ENCODE measurements at places on chromosomes 5 and 9.

DNA sequence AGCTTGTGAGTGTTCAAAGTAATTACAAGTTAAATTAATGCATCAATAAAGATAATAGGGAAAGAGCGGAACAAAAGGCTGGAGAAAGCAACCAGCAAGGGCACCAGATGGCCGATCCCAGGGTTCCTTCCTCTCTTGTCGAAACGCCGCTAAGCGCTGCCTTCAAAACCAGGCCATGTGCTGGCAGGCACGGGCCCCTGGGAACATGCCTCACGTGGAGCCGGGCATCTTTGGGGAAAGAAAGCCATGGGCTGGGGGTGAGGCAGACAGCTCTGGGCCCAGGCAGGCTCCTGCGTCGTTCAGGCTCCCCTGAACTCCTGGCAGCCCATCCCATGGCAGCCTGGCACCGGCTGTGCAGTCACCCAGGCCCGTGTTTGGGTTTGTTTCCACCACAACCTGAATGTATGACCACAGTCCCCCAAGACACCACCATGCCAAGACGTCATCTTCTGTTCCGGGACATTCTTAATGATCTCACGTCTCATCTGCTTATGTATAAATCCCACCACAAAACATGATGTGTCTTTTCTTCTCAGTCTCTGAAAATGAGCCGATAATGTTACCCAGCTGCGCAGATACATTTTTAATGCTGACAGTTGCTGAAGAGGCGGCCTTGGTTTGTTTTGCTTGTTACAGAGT, 110.4 kb upstream of the SARDH start:
- no peak for DNase-seq

DNA sequence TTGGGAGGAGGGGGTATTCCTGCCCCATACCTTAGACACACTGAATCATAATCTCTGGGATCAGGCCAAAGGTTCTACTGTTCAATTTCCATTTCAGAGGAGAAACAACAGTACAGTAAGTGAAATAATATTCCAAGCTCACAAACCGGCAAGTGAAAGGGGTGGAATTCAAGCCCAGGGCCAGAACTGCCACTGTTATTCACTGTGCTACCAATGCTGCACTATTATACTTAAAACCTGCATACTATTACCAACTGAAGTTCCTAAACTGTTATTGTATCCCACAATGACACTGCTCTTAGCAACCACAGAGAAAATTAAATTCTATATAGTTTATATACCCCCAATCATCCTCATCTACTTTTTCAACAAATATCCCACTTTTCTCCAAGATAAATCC, 24.6 kb downstream of the SSBP2 start:
- DNase-seq, result no peak

GRCh38 chr5:82641331-82642003, 363.3 kb upstream of the RPS23 start:
- DNase-seq, result no peak

GRCh38 chr9:100027543-100027942, 71.3 kb downstream of the ERP44 start:
- DNase-seq, result no peak

DNA sequence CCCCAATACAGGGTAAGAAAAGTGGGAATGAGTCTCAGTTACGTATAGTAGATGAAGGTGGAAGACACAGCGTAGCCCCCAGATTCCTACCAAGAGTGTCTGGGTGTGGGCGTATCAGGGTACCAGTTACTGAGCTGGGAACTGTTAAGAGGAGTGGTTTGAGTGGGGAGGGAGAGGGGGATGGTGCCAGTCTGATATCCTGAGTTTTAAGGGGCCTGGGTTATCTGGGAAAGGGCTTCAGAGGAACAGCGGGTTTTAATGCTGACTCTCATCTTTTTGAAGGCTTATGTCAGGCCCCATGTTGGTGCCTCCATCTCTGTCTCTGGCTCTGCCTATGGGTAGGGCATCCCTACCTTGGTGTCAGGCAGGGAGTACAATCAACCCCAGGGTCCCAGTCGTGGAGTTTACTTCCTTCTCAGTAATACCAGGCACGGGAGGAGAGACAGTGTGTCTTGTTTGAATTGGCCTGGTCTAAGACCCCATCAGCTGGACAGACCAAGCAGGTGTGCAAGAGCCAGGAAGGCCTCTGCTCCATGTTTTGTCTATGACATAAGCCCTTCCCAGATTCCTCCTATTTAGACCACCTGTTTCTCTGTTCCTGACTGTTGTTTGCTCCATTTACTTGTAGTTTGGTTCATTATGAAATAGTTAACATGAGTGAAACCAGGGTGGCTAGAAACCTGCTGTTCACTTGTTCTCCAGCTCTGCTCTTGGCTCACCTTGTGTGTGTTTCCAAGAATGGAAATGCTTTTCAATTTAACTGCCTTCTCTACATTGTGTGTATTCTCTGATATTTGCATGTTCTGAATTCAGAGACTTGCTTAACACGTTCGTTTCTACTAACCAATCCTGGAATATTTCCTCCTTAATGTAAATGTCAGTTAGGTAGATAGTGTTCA, 125.6 kb downstream of the DAB2IP start:
- no peak for DNase-seq

GRCh38 chr5:79857714-79858409, 133.2 kb downstream of the MTX3 start:
- DNase-seq, result peak; percentile 59

GRCh38 chr9:14326264-14326826, 12.4 kb upstream of the NFIB start:
- no peak for DNase-seq

GRCh38 chr9:105973951-105974351, 279.6 kb downstream of the TMEM38B start:
- DNase-seq, result no peak

DNA sequence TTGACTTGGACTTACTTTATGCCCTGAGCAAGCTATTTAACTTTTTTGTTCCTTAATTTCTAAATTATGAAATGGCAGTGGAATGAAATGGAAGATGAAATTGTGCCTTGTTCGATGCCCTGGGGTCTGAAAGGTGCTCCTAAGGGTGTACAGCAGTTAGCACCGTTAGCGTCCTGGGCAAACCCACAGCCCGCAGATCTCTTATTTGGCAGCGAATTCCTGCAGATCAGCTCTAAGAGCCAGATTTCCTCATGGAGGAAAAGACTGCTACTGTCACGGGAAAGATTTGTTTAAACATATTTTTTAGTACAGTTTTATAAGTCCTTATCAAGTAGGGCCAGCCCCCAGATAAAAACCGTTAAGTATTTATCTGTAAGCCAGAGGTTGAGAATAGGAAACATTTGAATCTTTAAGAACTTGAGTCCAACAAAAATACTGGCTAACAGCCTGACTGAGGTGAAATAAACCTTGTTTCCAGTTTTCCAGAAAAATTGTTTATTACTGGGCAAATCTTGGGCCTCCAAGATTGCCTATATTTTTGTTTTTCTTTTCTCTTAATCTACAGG, 216.5 kb upstream of the DMRT1 start:
- DNase-seq, result no peak

GRCh38 chr5:5418764-5419163, 3.7 kb upstream of the ICE1 start:
- DNase-seq, result no peak

GRCh38 chr5:111596705-111597104, 84.4 kb upstream of the STARD4 start:
- no peak for DNase-seq

GRCh38 chr5:122304471-122305215, 7.4 kb upstream of the SNCAIP start:
- DNase-seq, result no peak

DNA sequence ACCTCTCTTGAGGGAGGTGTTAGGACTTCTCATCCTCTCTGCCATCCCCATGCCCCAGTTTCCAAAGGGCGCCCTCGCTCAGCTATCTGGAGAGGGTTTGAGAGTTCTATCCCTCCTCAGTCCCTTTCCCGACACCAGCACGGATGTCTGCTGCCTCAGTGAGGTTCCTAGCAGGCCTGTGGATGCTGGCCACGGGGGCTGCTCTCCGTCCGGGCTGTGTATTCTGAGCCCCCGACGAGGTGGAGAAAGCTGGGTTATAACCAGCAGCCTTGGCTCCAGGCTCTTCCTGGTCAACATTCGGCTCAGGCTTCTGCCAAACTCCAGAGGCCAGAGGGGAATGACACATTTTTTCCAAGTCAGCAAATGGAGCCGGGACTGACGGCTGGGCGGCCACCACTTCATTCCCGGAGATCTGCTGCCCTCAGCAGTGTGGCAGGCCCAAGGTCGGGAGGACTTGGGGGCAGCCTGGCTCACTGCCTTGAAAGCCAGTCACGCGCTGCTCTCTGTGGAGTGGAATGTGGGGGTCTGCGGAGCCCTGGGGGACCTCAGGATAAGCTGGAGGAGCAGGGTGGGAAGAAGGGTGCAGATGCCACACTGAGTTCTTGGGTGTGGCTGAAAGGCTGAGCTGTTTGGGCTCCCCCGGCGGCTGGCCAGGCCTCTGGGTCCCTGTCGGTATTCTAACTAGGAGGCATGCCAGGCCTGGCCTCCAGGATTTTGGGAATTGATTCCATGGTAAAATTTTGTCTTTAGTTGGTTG, 27.4 kb downstream of the PTPA start:
- no peak for DNase-seq

GRCh38 chr9:38405785-38406184, 13.3 kb downstream of the ALDH1B1 start:
- no peak for DNase-seq

- no peak for DNase-seq
Measured at GRCh38 chr5:80740999-80741398, 86.2 kb upstream of the DHFR start.

DNA sequence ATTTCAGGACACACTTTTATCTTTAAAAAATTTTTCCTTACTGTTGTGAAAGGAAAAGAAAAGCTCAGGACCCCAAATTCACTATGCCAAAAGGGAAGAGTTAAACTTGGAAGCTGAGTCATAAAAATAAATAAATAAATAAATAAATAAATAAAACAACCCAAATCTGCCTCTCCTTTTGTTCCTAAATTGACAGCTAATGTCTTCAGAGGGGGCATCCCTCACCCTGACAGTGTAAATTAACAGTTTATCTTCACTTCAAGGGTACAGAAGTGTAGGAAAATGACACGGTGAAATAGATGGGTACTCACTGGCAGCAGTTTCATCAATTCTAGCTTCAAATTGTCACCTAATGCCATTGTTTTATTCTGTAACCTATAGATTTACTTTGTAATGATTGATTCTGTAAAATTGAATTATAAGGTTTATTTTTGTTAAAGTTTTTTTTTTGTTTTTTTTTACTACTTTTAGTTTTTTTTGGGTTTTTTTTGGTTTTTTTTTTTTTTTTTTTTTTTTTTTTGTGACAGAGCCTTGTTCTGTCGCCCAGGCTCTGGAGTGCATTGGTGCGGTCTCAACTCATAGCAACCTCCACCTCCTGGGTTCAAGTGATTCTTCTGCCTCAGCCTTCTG, 18.5 kb upstream of the ANXA1 start:
- DNase-seq, result no peak

GRCh38 chr9:115462623-115463022, 344.7 kb upstream of the TNC start:
- DNase-seq, result no peak

- no peak for DNase-seq
Measured at GRCh38 chr5:78511121-78511906, 137.3 kb downstream of the LHFPL2 start.

DNA sequence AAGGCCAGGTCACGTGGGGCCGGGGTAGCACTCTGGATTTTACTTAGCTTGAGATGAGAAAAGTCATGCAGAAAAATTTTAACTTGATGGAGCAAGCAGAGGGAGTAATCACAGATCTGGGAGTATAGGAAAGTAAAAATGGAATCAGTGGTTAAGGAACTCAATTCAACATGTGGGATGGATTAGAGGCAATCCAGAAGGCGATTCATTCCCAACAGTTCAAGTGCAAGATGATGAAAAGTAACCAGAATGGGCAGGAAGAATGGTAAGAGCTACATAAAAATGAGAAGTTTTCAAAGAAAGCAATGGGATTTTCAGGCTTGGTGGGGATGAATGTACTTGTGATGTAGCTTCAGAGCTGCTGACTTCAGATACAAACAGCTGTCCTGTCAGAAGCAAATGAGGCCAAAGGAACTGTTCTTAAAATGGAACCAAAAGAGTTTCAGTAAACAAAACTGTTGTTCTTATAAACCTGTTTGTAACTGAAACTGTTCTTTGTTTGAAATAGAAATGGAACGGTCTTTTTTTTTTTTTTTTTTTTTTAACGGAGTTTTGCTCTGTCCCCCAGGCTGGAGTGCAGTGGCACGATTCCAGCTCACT, 5.6 kb upstream of the SEC24A start:
- DNase-seq, result no peak

- DNase-seq, result no peak
Measured at GRCh38 chr5:58048954-58049353, 410.9 kb downstream of the PLK2 start.

- no peak for DNase-seq
Measured at GRCh38 chr5:154002511-154003020, 36.1 kb downstream of the FAM114A2 start.

DNA sequence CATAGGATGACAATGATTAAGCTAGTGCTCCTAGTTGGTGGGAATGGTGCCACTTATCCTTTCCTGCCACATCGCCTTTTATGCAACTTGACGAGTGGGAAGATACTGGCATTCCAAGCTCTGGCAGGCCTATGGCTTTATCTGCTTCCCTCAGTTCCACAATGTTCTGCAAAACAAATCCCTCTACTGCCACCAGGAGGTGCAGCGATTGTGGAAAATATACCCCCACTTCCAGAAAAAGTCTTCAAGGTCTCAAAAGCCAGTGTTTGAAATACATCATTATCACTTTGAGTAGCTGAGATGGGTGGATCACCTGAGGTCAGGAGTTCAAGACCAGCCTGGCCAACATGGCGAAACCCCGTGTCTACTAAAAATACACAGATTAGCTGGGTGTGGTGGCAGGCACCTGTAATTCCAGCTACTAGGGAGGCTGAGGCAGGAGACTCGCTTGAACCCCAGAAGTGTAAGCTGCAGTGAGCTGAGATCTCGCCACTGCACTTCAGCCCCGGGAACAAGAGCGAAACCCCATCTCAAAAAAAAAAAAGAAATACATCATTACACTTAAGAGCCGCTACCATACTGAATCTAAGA, 3.4 kb downstream of the CLINT1 start:
- no peak for DNase-seq

- DNase-seq, result no peak
Measured at GRCh38 chr5:102368392-102368791, 72.3 kb upstream of the SLCO4C1 start.

GRCh38 chr5:79495311-79495710, 18.6 kb downstream of the HOMER1 start:
- no peak for DNase-seq

DNA sequence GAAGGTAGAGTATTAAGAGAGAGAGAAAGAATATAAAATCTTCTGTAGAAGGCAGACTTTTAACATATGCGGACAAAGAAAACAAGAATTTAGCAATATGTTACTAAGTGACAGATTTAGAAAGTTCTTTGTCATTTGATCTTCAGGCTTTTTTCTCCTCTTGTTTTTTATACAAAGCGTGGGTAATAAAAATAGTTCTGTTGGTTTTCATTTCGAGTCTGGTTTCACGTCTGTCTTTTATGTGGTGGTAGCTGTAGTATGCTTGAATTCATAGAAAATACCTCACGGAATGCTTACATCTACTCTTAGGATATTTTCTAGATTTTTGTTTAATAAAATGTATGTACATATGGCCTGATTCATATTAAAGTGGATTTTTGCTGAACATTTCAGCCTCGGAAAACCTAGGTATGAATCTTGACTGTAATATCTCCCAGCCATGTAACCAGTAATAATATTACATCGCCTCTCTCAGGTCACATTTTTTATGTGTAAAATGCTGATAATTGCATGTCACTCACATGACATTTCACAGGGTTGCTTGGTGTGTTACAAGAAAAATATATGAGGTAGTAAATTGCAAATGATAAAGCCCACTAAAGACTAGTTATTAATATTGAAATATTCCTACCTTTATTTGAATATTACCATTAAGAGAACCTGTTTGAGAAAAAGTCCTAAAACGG, 72.5 kb upstream of the TAF11L2 start:
- DNase-seq, result no peak

GRCh38 chr5:80198399-80198798, 57.4 kb downstream of the SERINC5 start:
- no peak for DNase-seq
